HepG2 (cell line): ENCODE measurements at places on chromosomes 3 and 15. TPM values are rescaled to one million over a fixed set of nuclear protein-coding genes. Genes with fewer than 3 reads are reported as not detected.

Gene NRROS
- total RNA-seq: not detected in 2 replicates

Gene CPA3
- total RNA-seq: not detected in 2 replicates

DNA sequence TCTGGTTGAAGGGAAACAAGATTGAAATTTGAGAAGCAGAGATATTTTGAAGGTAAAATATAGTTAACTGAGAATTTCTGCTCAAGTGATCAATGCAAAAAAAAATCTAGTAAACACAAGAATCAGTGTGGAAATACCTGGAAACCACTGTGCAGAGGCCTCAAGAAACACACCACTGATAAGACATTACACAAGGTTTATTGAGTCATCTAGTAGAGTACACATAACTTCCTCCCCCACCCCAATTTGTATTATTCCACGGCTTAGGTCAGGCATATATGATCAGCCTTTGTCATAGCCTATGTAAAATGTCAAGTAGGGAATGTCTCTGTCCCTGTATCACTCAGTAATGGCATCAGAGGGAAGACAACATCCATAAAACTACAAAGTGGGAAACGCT lies 447.8 kb upstream of the BCHE start:
- DNase-seq: no peak

- no peak for DNase-seq
These were observed 114.0 kb downstream of the PDZRN3 start for GRCh38 chr3:73510784-73511183.

- DNase-seq: no peak
These were observed 84.3 kb downstream of the FLNB start for GRCh38 chr3:58092521-58092920.

GRCh38 chr3:32698506-32698905 lies 13.5 kb downstream of the CNOT10 start:
- DNase-seq: no peak

GRCh38 chr3:25430287-25430934 lies 2.3 kb downstream of the RARB start:
- no peak for DNase-seq

DNA sequence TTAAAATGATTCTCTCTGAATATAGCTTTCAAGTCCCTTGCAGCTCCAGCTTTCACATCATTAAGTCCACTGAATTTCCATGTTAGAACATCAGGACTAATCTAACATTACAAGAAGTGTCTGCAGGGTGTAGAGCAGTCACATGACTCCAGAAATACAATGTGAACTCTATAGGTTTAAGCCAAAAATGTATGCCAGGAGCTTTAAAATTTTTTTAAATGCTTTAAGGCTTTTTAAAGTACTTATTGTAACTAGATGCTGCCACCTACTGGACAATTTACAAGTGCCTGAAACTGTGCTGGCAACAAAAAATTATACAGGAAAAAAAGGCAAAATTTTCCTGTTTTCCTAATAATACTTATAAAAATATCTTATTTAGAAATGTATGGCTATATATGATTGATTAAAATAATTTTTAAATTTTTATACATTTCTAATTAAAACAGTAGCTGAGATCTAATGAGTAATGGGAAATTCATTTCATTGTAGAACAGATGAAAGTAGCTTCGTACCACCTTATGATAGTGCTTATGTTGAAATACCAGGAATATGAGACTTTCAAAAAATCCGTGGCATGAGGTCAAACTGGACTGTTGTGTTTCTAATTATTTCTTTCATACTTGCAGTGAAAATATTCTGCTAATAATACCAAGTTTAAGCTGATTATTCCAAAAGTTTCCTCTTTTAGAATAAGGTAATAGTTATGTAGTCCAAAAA lies 25.7 kb downstream of the FSIP1 start:
- DNase-seq: peak; percentile 43
